ENCODE measurements at places on chromosomes 13 and 19.

- no peak for DNase-seq
Measured at GRCh38 chr19:7867092-7867844, 6.9 kb downstream of the PRR36 start.

- no peak for DNase-seq
Measured at GRCh38 chr13:107078229-107078765, 510.4 kb upstream of the ARGLU1 start.

- peak; percentile 60 for DNase-seq
Measured at GRCh38 chr13:110616103-110617101, 1.1 kb downstream of the NAXD start.

DNA sequence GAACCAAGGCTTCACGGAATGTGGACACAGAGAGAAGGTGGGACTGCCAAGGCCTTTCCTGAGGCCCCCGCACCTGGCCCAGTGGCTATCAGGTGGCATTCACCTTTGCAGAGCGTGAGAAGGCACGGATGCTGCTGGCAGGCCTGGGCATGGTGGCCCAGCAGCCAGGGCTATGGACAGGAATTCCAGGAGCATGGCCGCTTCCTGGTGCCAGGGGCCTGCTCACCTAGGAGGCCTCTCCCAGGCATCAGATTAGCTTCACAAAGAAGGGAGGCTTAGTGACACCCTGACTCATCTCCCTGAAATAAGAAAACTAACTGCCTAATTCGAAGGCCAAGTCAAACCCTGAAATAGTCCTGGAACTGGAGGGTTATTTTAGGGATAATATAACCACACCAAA lies 155.8 kb downstream of the TEX29 start:
- no peak for DNase-seq
